ENCODE measurements at places on chromosomes 7 and 10.

DNA sequence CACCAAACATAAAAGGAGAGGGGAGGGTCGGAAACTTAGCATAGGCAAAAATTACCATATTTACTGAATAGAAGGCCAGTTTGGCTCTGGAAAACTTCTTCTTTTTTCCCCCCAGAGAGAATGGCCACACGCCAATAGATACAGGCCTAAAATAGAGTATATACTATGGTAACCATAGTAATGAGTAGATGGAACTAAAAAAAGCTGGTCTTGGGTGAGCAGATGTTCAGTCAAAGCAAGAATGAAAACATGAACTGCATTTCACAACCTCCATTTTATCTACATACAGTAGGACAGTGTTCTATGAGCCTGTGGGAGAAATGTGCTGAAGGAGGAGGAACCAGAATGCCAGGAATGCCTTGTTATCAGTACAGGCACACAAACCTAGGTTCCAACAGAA, 141.7 kb upstream of the SEMA3A start:
- peak; percentile 54 for DNase-seq

DNA sequence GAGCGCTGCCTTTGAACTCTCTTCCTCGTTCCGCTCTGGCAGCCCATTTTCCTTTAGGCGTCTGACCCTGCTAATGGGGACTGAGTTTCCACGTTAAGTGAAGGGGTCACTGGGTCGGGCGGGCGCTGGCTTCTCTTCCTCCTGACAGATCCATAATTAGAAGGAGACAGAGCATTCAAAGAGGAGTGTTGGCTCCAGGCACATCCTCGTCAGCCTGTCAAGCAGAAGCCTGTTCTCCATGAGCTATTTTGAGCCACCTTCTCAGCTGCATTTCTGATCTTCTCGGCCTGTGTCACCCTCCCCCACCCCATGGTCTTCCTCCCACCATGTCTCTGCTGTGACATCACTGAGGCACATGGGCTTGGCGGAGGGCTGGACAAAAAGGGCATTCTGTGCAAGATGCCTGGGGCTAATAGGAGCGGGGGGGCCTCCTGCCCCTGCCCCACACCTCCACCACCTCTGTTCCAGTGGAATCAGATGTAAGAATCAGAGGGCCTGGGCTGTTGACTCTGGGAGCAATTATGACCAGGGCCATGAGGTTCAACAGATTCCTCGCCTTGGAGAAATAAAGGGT, 248.1 kb downstream of the PLXNA4 start:
- peak; percentile 81 for DNase-seq

DNA sequence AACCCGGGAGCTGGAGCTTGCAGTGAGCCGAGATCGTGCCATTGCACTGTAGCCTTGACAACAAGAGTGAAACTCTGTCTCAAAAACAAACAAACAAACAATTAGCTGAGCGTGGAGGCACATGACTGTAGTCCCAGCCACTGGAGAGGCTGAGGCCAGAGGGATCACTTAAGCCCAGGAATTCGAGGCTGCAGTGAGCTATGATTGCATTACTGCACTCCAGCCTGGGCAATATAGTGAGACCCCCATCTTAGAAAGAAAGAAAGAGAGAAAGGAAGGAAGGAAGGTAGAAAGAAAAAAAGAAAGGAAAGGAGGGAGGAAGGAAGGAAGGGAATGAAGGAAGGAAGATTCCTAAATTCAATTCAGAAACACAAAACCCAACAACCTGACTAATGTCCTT, 141.3 kb upstream of the TNRC18 start:
- peak; percentile 87 for DNase-seq

DNA sequence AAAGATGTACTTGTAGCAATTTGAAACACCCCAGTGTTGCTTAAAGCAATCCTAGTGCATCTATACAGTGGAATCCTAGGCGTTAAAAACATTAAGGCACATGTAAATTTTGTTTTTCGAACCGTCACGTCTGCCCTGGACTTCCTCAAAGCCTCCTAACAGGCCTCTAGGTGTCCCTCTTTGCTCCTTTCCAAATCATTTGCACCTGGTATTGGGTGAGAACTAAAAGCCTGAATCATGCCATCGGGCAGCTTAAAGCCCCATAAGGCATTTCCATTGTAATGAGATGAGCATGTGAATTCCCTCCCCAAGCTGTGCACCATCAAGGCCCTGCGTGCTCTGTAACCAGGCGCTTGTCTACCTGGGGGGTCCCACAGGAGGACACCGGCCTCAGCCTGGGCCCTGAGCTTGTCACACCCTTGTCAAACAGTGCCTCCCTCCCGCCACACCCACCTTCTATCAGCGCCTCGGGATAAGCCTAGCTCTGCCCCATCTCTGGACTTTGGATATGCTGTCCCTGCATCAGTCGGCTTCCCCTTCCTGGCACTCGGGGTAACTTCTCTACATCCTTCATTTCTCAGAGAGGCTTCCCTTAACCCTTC, 89.2 kb downstream of the WDR11 start:
- DNase-seq: no peak

- DNase-seq: peak; percentile 61
These were observed 107.2 kb upstream of the LYZL2 start for GRCh38 chr10:30736685-30737232.

DNA sequence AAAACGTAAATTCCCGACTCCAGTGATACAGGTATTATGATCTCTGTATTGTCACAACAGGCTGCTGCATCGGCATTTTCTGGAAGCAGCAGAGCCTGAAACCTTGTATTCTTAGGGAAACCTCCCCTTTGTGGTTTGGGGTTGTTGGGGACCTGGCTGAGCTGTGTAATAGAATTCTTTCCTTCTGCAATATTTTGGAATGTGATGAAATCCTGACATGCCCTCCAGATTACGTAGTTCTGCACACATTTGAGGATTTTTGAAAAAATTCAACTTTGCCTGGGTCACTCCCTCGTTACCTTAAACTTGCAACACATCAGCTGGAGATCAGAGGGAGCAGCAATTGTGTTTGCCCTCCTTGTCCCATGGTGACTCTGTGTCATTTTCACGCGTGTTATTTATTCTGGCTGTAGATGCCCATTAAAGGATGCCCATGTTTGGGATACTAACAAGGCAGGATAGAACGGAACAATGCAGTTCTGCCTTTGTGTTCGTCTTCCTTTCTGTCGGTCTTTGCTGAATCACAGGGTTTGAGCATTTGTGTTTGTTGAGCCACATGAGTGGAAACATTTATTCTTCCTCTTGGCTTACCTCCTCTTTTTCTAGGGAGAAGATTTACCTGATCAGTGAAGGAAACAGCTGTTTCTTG, 181.7 kb downstream of the TCF7L2 start:
- no peak for DNase-seq

- no peak for DNase-seq
These were observed 74.1 kb downstream of the ADD3 start for GRCh38 chr10:110081911-110082310.

GRCh38 chr10:114304571-114305421, 65.7 kb downstream of the VWA2 start:
- peak; percentile 88 for DNase-seq

- DNase-seq: peak; percentile 38
These were observed 13.1 kb downstream of the BLVRA start for GRCh38 chr7:43771573-43771972.

GRCh38 chr7:939843-940242, 14.6 kb downstream of the ADAP1 start:
- no peak for DNase-seq

DNA sequence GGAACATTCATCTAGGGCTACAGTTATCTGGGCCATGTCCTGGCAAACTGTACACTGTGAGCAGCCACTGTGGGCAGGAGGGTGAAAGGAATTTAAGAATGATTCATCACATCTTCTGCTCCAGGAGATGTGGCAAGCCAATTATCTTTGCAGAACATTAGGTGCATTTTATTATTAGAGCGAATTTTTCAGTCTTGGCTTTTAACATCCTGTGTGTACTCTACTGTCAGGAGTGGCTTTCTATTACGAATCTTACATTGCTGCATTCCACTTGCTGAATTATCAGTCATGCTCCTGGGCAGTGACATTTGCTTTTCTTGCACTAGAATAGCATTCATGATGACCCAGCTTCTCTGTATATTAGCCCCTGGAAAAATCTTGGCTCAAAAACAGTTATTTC, 109.2 kb upstream of the TARP start:
- no peak for DNase-seq

GRCh38 chr10:34792881-34793280, 22.2 kb downstream of the PARD3 start:
- DNase-seq: no peak

- DNase-seq: no peak
These were observed 10.7 kb downstream of the MYO3A start for GRCh38 chr10:25944771-25945170.

- no peak for DNase-seq
These were observed 194.9 kb downstream of the KCNMA1 start for GRCh38 chr10:77442699-77443189.

Data from islet precursor cell (in vitro differentiated cells).